ENCODE measurements at places on chromosomes 13 and 19.
A peak's percentile ranks its signal among the peaks of the same experiment; 100 is the strongest.

DNA sequence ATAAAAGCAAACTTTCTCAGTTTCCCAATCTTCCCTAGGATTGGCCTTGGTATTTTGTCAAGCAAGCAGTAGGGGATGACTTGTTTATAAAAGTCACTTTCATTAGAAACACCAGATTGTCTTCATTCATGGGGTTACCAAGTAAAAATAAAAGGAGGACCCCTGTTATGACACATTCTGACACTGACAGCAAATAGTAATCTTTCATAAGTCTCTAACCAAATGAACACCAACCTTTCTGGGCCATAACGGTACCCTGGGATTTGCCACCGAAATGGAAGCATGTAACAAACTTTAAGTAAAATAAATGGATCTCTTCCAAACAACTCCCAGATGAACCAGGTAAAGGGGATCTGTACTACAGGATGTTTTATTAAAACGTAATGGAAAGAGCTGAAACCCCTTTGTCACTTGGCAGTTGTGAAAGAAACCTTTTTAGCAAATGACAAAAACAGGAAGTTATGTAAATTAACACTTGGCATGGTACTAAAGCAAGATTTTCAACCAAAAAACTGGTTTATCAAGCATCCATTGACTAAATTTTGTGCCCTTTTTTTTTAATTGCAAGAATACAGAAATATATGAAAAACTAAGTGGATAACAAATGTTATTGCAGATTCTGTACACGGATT, 335.6 kb downstream of the RBM26 start:
- DNase-seq: no peak

DNA sequence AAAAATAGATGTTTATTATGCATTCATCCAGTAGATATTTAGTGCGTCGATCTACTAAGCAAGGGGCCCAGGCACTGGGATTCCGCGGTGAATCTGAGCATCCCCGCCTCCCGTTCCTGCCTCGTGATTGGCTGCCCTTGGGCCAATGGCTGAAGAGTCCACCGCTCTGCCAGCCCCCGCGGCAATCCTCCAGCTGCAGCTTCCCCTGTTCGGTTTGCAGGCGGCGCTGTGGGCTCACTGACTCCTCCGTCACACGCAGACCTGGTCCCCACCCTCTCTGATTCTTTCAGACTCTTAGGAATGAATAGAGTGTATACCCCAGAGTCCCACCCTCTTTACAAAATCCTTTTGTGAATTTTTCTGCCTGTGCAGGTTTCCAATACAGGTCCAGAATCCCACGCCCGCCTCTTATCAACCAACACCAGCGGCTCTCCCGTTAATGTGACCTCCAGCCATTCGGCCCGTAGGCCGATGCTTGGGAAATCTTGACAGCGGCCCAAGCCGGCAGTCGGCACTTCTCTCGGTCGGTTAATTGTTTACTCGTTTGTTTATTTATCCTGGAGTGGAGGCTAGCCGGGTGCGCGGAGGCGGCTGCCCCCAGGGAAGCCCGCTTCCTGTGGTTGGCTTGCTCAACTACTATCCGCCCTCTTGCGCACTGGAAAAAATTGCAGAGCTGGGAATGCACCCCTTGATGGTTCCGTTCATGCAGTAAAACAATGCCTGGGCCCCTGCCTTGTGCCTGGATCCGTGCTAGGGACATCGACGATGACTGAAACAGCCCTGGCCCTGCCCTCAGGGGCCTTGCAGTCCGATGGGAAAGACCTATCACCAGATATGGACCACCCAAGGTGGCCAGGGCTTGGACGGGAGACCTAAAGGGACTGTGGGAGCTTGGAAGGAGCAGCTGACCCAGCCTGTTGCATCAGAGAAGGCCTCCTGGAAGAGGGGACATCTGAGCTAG, 4.5 kb upstream of the ARHGAP35 start:
- DNase-seq: peak; percentile 90

GRCh38 chr19:49690079-49690655, 749 bp upstream of the CPT1C start:
- no peak for DNase-seq

DNA sequence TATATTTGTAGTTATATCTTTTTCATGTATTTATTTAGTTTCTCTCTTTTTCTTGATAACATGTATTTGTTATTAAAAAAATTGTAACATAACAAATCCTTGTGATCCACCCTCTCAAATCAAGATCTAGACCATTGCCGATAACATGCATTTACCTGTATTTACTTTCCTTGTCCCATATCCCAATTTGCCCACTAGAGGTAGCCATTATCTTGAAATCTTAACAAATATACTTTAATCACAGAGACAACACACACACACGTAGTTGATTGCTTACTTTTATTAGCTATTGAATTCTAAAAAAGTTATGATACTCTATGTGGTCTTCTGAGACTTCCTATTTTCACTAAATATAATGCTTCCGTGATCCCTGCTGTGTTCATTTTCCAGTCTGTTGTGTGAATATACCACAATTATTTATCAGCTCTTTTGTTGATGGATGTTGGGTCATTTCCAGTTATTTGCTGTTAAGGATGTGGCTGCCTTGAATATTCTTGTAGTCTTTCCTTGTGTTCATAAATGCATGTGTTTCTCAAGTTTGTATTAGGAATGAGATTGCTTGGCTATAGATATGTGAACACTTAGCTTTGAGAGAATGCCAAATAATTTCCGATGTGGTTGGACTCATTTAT, 31.3 kb upstream of the ZMYM2 start:
- DNase-seq: no peak

DNA sequence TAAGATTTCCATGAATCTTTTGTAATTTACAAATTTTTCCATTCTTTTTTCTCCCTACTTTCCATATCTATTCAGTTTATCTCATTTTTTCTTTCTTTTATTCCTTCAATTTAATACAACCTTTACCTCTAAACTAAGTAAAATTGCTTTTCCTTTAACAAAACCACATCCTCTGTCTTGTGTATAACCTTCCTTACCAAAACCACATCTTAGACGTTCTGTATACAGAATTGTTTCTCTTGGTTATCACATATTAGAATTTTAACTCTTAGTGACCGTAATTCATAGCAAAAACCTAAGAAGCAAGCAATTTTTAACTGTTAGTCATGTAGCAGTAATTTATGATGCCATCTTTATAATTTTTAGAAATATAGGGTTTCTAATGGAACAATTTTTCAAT, 15.0 kb downstream of the PPP5C start:
- no peak for DNase-seq

- DNase-seq: no peak
Observed at GRCh38 chr19:3257071-3257470, 32.6 kb downstream of the CELF5 start.

GRCh38 chr19:35155981-35156672, 1.6 kb downstream of the FXYD5 start:
- DNase-seq: no peak

- no peak for DNase-seq
Observed at GRCh38 chr19:50896591-50897190, 14.5 kb downstream of the KLK4 start.

DNA sequence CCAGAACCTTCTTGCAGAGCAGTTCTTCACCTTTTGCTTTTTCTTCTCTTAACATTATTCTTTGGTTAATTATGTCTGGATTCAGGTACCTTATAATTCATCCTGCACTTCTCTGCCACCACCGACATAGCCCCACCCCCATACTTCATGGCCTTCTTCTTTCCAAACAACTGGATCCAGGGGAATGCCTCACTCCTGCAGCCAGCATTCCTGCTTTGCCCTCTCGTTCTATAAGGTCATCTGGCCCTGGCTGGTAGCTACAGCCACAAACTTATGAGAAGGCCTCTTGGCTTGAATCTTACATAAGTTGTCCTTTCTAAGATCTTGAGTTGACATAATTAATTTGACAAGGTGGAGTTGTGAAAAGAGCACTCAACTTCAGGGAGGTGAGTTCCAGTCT, 84.1 kb upstream of the FRY start:
- no peak for DNase-seq

- DNase-seq: no peak
Observed at GRCh38 chr13:109154966-109155761, 525.8 kb downstream of the MYO16 start.

- no peak for DNase-seq
Observed at GRCh38 chr13:36872621-36873020, 47.4 kb downstream of the SMAD9 start.

- DNase-seq: peak; percentile 98
Observed at GRCh38 chr19:13986348-13986904, 19.7 kb downstream of the RFX1 start.

DNA sequence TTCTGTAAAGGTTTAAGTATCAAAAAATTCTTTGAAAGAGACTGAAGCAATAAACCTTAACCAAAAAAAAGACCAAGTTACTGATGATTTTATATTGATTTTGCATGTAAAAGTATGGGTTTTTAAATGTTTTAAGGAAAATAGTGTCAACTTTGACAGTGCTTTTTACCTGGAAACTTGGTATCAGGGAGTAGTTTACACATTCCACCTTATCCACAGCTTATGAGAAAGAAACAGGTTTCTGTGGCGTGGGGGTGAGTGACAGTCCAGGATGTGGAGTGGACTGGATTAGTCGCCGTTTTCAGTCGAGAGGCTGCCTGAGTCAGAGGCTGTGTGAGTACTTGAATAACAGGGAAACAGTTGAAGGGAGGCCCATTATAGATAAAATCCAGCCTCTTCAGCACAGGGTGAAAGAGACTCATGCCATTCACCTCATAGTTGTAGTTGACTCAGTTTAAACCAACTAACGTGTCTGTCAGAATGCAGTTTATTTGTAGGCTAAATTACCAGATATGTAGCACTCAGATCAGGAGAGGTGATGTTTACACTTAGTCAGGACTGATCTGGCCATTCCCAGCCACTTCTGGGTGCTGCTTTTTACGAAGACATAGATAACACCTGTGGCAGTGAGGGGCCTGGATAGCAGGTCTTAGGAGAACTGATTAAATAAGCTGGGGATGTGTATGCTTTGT, 595 bp upstream of the GPR183 start:
- DNase-seq: peak; percentile 68

GRCh38 chr13:99626461-99627082, 125.3 kb downstream of the TM9SF2 start:
- no peak for DNase-seq

DNA sequence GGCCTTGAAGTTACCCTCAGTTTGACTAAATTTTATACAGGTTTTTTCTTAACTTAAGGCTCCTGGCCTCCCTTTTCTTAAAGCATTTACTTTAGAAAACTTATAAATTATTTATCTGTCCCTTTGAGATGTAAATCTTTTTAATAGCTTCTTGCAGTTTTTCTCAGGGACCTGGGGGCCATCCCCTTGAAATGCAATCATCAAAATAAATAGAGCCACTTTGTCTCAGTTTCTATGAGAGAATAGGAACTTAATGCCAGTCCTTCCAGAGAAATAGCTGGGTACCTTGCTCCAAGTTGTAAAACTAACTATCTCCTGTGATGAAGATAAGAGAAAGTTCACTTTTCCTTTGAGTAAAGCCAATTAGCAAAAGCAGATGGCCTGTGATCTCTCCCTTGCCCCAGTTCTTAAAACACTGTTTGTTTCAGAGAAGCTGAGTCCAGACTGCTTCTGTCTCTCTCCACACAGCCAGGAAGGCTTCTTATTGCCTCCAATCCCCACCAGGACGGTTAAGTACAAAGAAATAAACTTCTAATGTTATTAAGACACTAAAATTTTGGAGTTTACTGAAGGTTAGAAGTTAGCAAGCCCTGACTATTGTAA, 913.1 kb downstream of the OLFM4 start:
- no peak for DNase-seq

DNA sequence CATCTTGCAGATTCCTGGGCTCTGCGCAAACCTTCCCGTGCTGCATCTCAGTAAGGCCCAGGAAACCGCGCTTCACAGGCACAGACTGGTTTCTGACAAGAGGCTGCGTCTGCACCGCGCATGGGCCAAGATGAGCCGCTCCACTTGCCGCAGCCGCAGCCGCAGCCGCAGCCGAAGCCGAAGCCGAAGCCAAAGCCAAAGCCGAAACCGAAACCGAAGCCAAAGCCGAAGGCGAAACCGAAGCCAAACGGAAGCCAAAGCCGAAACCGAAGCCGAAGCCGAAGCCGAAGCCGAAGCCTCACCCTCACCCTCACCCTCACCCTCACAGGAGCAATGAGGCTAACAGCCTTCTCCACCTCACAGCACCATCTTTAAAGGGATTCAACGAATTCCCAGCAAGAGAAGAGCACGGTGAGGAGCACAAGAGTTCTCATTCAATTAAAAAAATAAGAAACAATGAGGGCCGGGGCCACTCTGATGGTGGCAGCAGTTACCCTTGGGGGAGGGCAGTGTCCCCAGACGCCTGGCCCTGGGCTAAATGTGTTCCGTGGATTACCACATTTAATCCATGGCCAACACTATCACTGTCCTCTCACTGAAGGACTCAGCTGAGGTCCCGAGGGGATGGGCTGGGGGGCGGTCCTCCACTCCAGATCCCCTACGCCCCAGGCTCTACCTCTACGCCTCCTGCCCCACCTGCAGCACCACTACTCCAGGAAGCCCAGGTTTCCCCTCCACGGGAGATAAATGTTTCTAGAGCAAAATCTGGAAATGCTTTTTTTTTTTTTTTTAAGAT, 29.1 kb downstream of the ZNF787 start:
- no peak for DNase-seq

DNA sequence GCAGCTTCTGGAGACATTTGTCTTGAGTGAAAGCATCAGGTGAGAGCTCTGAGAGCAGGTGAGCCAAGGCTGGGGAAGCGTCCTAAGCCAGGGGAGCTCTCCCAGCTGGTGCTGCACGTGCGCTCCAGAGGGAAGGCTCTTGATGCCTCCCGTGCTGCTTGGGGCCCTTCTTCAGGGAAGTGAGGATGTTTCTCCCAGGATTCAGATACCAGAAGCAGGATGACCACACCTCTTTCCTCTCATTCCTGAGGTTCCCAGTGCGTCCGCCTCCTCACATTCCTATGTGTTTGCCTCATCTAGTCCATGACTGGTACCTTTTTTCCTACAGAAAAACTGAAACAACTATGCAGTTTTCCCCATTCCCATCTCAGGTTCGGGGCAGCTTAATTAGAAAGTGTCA, 231.0 kb upstream of the IRS2 start:
- no peak for DNase-seq

- DNase-seq: no peak
Observed at GRCh38 chr13:94236132-94236531, 243.3 kb downstream of the DCT start.

GRCh38 chr13:100667894-100668293, 6.7 kb downstream of the TMTC4 start:
- no peak for DNase-seq

DNA sequence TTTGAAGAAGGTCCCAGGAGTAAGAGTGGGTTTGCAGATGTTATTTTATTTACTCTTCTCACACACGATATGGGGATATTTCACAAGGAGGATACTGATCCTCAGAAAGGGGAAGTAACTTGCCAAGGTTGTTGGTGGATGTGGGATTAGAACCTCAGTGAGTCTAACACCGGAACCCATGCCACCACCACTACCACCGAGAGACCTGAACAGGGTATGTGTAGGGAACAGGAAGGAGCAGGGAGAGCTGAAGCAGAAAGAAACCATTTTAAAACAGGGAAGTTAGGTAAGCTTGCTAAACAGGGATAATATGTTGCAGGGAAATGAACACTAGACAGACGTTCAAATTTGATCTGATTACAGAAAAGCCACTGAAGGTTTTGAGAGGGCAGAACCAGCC, 11.6 kb upstream of the CEACAM3 start:
- no peak for DNase-seq
